ENCODE measurements at places on chromosomes 4 and X.

- DNase-seq, result no peak
Observed at GRCh38 chrX:1870421-1870820, 255.6 kb downstream of the ASMT start.

- no peak for DNase-seq
Observed at GRCh38 chr4:162457071-162457865, 293.5 kb upstream of the FSTL5 start.

DNA sequence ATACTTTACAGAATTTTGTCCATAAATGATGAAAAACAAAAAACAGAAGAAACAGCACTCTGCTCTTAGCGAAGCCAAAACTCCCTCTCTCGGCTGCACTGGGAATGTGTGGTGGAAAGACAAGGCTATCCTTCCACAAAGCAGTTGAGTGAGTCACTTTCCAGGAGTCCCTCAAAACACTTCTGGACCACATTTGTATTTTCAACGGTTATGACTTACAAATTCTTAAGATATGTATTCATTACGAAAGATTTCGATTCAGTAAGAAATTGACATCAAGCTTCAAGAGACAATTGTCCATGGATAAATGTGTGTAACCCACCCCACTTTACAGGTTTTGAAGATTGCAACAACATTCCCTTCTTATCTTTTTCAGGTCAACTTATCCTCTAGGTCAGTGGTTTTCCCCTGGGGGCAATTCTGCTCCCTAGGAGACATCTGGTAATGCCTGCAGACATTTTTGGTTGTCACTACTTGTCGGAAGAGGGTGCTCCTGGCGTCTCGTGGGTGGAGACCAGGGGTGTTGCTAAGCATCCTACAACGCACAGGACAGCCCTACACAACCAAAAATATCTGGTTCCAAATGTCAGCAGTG lies 66.7 kb upstream of the MTNR1A start:
- no peak for DNase-seq

DNA sequence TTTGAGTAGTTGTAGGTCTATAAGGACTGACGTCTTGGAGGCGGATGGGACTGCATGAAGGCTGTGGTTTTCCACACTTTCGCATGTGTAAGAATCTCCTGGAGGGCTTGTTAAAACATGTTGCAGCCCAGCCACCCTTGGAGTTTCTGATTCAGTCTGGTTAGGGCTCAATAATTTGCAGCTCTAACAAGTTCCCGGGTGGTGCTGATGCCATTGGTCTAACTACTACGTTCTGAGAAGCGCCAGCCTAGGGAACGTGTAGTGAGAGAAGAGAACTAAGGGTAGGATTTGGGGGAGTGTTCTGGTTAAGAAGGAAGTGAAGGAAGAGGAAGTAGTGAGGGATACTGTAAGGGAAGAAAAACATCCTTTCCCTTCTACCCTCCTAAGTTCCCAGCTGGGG lies 138.9 kb downstream of the LARP7 start:
- no peak for DNase-seq

DNA sequence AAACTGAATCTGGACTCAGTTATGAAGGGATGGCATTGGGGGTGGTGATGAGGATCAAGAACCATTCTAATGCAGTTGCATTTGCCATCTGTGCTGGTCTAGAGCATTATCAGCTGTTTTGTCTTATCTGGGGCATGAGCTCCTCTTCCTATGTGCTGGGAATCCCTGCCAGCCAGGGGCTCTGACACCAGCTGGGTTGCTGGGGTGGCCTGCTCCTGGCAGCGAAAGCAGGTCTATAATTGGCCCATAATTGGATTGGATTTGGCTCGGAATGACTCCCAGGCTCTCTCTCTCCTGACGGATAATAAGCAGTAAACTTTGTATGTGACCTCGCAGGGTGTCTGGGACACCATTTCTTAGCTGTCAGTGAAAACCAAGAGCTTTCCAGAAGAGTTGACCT lies 34.1 kb downstream of the SMPX start:
- DNase-seq, result no peak

Data from left hindlimb (tissue), 1 donor.